ENCODE measurements at places on chromosomes 12 and 14.
A peak's percentile ranks its signal among the peaks of the same experiment; 100 is the strongest.

DNA sequence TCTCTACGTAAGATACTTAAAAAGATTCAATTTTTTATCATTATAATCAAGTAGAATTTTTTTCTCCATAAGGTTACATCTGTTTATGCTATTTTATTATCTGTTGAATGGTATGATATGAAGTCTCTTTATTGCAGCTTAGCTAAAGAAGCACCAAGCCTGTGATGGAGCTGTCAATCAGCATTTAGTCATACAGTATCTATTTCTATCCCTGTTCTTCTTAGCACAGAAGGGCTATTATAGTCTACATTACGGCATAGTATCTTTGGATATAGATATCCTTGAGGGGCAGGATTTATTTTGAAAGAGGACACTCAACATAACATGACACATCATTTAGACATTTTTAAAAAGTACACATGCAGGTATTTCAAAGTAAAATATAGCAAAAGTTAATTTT is 277.1 kb downstream of the FOXG1 start:
- DNase-seq: no peak

GRCh38 chr12:27428466-27428865 is 18.1 kb upstream of the SMCO2 start:
- no peak for DNase-seq

DNA sequence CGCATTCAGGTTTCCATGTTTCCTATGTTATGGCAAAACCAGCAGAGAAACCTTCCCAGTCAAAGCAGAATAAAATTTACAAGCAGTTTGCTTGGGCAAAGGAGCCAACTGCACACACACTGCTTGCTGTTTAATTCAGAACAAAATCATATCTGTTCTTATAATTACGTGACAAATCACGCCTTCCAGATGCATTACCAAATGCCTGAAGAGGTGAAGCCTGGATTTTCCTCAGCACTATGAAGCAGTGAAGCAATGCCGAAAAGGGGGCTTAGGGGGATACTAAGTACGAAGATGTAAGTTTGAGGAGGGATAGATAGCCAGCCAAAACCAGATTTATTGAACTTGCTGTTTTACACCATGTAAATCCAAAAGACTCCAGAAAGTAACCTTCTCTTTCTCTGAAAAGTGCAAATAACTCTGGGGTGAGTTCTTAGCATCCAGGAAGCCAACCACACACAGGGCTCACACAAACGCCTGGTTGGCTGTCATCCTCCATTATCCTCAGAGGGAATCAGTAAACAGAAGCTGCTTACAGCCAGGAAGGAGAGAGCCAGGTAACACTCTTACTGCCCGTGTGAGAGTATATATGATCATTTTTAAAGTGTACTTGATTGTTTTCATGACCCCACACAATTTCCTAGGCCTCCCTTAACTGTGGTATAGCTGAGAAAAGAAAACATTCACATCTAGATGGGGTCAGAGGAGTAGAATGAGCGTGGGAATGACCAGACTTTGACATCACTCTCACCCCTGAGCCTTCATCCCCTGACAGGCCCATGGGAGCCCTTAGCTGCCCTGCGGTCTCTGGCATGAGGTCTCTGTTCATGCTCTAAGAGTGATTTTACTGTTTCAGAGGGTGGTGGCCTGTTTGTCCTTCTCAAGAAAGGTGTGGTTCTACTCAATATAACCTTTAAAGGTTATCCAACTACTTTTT is 442.5 kb downstream of the EGLN3 start:
- no peak for DNase-seq

DNA sequence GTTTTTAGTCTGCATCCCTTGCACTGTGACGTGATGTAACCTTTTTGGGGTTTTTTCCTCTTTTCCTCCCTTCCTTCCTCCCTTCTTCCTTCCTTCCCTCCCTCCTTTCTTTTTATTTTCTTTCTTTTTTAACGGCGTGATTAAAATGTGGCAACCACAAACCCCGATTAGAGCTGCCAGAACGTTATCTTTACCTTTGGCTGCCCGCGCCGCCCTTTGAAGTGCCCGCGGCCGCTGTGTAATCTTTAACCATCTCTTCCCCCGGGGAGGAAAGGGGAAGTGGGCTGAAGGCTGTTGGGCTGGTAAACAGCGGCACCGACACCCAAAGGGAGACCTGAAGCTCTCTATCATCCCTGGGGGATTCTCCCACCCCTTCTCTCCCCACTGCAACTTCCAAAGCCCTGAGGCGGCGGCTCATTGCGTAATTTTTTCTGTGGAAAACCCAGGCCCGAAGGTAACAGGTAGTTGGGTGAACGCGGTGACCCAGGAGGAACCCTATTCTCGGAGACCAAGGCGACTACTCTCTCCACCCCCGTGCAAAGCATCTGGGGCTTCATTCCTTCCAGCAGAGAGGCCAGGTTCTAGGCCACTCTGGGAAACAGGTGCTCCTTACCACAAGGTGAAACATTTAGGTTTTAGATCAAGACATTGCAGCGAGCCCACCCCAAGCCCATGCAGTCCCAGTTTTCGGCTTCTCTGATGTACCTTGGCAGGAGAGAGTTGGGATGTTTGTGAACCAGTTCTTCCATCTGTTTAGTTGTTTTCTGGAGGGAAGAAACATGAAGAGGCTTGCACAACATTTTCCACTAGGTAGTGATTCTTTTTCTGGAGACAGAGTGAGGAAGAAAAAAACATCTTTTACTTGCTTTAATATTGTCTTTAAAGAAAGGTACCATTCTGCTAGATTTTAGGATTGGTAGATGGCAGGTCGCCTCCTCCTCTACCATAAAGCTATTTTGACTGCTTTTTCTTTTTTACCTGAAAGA is 1.5 kb downstream of the LGR5 start:
- no peak for DNase-seq

GRCh38 chr14:96881713-96882112 is 84.5 kb downstream of the VRK1 start:
- peak; percentile 16 for DNase-seq

- no peak for DNase-seq
Observed at GRCh38 chr14:23555533-23555881, 564 bp upstream of the THTPA start.

- DNase-seq: no peak
Observed at GRCh38 chr12:124216966-124217365, 77.9 kb upstream of the RFLNA start.

DNA sequence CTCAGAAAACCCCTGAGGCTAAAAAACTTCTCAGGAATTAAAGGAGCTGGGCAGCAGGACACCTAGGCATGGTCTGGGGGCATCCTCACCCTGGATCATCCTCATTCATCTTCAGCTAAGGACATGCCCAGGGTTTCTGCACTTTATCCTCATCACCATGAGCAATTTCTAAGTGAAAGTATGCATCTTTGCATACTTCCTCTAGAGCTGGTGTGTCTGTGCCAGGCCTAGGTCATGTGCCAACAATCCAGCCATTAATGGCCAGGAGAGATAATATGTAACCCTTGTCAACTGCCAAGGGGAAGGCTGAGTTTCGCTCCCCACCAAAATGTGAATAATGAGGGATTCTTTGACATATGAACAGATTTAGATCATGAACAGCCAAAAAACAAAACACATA is 160.5 kb downstream of the KITLG start:
- no peak for DNase-seq

GRCh38 chr12:39616251-39616650 is 3.4 kb downstream of the ABCD2 start:
- DNase-seq: no peak

DNA sequence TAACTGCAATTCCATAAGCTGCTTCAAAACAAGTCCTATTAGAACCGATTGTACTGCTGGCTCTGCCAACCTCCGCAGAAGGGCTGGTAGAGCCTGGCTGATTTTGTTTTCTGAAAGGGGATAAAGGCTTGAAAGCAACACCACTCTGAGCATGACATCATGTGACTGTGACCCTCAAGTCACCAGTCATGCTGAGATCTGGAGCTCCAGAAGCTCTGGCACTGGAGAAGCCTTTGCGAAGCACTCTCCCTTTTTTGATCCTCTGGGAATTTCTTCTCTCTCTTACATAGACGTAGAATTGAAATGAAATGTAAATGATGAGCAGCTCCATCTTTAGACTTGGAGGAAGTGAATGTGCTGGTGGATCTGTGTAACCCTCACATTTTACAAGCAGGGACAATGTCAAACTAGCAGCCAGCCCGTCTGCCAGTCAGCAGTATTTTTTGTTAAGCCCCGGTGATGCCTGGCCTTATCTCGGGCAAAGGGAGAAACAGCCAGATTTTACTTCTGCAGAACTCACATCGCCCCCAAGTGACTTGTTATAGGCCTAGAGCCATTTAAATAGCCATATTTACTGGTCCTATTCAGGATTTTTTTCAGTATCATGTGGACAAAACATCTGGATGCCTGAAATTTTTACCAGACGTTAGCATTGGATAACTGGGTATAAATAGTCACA is 112.1 kb upstream of the NPAS3 start:
- DNase-seq: no peak

GRCh38 chr14:51805541-51805940 is 54.9 kb upstream of the GNG2 start:
- peak; percentile 22 for DNase-seq

- no peak for DNase-seq
Observed at GRCh38 chr12:123937707-123938591, 34.7 kb downstream of the CCDC92 start.

- peak; percentile 17 for DNase-seq
Observed at GRCh38 chr14:21069388-21070082, 569 bp upstream of the ARHGEF40 start.

DNA sequence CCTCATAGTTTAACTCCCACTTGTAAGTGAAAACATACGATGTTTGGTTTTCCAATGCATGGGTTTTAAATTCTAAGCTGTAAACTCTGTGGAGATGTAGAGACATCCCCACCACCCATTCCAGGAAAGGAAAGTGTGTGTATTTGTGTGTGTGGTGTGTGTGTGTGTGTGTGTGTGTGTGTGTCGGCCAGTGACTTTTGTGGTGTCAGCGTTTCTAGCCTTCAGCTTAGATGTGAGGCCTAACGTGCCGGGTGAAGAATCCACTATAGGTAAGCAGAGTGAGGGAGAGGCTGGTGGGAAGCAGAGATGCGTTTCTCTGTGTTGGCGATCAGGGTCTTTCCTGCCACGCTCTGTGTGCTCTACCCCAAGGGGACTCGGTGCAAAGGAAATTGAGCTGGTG is 93.0 kb downstream of the SLC24A4 start:
- no peak for DNase-seq

DNA sequence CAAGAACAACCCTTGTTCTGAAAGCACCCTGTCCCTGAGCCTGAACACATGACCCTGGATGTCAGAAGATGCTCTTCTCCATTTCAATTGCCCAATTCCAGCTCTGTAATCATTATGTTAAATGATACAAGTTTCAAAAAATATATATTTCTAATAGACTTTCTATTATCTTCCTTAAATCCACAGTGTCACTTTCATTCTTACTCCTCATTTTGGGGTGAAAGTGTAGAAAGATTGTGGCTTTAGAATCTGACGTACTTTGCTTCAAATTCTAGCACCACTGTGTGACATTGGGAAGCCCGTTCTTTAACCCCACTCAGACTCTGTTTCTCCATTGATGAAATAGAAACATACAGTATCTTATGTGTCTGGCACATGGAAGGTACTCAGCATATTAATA is 83.2 kb downstream of the ETV6 start:
- DNase-seq: peak; percentile 49
